ENCODE measurements at places on chromosomes 6 and 20. TPM values are rescaled to one million over a fixed set of nuclear protein-coding genes. Genes with fewer than 3 reads are reported as not detected.

Gene C20orf204
- 0.55 TPM for total RNA-seq

Gene ARMH2
- total RNA-seq: not detected

- DNase-seq: no peak
These were observed 581.4 kb upstream of the GJE1 start for GRCh38 chr6:141551318-141551717.

Gene LTB
- total RNA-seq: 0.25 TPM

Gene FHL5
- 5.3 TPM for total RNA-seq

- no peak for DNase-seq
These were observed 124.3 kb downstream of the IPCEF1 start for GRCh38 chr6:154232013-154232910.

Gene GGTLC1
- total RNA-seq: not detected

- DNase-seq: no peak
These were observed 118.6 kb upstream of the CCDC28A start for GRCh38 chr6:138654715-138655634.

DNA sequence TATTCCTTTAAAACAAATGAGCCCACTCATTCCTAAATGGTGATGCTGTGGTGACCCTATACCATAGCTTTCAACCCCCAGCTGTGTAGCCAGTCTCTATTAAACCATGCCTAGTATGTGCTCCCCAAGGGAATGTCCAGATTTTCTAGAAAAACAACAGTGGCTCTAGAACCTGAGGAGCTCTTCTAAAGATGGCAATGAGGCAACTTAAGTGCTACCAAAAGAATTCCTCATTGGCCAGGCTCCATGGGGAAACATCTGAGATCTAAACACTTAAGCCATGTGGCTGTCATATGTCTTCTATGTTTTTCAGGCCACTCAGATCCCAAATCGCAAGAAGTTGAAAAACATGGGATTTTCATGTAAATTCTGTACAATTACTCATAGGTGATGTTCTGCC, 191.0 kb downstream of the TPBG start:
- DNase-seq: no peak

Gene OR2H1
- not detected for total RNA-seq

DNA sequence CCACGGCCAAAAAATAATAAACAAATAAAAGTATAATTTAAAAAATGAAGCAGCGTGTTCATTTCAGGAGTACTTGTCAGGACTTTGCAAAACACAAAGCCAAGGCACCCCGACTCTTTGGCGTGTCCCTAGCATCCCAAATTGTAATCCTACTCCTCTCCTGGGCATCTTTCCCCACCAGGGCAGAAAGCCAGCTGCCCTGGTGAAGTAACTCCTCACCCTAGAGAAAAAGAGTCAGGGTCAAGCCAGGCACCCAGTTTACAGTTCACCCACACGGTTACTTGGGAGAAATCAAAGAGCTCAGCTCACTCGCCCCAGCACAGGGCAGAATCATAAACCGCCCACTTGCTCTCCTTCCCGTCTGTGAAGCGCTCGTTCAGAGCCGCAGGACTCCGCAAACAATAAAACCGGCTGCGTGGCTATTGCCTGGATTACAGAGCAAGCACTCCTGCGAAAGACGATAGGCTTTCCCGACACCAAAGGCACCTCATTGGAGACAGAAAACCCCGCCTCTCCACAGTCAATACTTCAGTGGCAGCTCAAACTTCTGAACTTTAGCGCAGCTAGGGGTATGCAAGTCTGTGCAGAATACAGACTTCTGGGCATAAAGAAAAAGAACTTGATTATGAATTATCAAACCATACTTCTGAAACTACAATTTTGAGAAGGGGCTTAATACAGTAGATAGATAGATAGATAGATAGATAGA, 73.0 kb upstream of the NHSL1 start:
- peak; percentile 61 for DNase-seq

DNA sequence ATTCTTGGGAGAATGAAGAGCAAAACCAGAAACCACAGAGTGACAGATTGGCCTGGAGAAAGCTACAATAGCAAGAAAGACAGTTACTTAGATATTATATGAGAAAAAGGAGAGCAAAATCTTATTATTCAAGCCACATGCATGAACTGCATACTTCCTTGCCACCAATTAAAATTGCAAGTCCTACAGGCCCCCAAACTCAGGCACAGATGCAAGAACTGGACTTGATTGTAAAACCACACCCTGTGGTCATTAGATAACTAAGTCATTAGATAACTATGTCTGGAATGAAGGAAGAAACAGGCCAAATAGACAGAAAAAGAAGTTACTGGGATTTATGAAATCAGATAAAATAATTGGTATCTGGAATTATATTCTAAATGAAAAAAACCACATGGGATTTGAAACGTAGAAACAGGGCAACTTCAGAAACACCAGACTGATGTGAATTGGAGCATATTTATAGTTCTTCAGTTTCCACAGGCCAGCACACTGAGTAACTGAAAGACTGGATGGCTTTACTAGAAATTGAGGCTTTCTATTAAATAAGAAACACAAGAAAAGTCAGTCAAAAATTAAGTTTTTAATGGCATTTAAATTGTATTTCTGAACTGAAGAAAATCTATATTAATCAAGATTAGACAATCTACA, 49.4 kb upstream of the CARMIL1 start:
- no peak for DNase-seq

DNA sequence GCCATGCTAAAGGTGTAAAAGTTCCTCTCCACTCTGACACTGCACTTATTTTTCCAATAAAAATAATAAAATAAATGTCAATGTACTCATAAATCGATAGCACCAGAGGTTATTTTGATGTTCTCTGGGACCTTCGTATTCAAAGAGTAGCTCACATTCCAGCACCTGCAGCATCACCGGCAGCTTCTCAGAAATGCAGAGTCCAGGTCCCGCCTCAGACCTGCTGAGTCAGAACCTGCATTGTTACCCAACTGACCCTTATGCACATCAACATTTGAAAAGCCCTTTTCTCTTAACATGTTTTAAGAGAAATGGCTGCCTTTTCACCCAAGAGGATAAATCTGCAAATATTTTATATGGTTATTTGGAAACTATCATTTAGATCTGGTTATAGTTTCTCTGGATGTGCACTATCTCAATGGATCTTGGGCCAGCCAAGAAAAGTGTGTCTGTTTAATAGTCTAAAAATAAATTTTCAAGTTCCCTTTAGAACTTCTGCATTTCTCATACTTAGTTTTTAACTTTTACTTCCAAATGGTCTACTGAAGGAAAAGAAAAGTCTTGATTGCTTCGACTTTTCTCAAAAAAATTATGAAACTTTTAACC, 216.2 kb upstream of the PRDM1 start:
- DNase-seq: no peak

GRCh38 chr6:85754894-85755293, 112.2 kb upstream of the SYNCRIP start:
- no peak for DNase-seq

- no peak for DNase-seq
These were observed 5.2 kb upstream of the ABHD16B start for GRCh38 chr20:63856098-63856511.

Gene DEF6
- 1.0 TPM for total RNA-seq

- DNase-seq: no peak
These were observed 26.0 kb upstream of the SYNDIG1 start for GRCh38 chr20:24443436-24443835.

DNA sequence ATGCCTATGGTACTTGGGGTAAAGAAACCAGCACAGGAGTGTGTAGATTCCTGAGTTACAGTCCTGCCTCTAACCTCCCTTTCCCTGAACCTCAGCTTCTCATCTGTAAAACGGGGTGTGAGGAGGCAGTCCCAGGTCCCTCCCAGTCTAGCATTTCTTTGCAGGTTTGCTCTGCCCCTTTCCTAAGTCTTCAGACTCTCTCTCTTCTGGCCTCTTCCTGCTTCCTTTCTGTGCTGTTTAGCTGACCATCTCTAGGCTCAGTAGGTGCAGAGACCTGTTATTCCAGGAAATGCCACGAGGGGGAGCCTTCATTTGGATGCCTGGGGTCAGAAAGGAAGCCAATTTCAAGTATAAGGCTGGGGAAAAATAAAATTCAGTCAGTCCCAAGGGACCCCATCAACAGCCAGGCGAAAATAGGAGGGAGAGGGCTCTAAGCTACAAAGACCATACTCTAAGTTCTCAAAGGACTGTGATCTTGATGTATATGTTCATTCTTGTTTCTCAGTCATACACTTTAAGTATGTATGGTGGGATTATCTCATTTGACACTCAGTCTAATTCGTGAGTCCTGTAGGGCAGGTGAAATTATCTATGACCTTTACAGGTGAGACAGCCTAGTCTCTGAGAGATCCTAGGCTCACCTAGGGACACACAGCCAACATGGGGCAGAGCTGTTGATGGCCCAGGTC, 89.1 kb downstream of the NCR2 start:
- peak; percentile 79 for DNase-seq

Gene ARHGAP40
- not detected for total RNA-seq

Measured in left ventricle myocardium inferior (tissue), 1 donor.